Spleen (tissue), 13 donors: ENCODE measurements at places on chromosomes 1 and 21. TPM values are rescaled to one million over a fixed set of nuclear protein-coding genes. Genes with fewer than 3 reads are reported as not detected.

GRCh38 chr1:208235356-208235981 is 8.7 kb downstream of the PLXNA2 start:
- no peak for DNase-seq

CFAP126 gene
- polyA plus RNA-seq, result not detected

DNA sequence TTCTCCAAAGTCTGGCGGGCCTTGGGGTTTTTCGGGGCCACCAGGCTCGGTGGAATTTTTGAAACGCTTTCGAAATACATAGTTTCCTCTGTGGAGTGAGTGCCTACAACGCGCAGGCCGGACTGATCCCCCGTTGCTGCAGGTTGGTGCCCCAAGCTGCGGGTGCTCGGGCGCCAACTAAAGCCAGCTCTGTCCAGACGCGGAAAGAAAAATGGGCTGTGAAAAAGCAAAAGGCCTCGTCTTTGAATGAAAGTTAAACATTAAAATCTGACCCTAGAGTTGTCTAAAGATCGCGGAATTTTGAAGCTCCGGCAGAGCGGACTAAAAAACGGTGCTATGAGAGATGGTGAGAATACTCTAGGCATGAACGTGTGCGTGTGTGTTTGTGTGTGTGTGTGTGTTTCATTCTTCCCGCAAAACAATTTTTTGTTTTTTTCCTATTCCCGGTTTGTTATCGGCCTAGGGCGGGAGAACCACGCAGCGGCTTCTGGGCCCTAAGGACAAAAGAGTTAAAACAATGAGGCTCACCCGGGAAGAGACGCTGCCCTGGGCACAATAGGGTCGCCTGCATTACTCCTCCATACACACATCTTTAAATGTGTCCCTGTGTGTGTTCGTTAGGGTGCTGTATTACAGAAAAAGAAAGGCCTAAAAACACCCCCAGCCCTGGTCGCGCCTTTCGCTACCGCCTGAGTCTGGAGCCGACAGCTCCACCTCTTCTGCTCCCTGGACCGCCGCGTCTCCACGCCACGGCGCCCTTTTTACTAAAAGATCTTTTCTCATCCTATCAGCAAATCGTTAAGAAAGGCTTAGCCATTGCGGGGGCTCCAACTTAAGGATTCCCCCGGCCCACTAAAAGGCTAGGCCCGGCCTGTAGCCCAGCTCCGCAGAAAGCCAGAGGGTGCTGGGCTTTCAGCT is 3.2 kb downstream of the TBX15 start:
- DNase-seq, result no peak

PGLYRP3 gene
- not detected for polyA plus RNA-seq

- DNase-seq, result no peak
Measured at GRCh38 chr1:60273185-60273584, 199.6 kb upstream of the C1orf87 start.

DNA sequence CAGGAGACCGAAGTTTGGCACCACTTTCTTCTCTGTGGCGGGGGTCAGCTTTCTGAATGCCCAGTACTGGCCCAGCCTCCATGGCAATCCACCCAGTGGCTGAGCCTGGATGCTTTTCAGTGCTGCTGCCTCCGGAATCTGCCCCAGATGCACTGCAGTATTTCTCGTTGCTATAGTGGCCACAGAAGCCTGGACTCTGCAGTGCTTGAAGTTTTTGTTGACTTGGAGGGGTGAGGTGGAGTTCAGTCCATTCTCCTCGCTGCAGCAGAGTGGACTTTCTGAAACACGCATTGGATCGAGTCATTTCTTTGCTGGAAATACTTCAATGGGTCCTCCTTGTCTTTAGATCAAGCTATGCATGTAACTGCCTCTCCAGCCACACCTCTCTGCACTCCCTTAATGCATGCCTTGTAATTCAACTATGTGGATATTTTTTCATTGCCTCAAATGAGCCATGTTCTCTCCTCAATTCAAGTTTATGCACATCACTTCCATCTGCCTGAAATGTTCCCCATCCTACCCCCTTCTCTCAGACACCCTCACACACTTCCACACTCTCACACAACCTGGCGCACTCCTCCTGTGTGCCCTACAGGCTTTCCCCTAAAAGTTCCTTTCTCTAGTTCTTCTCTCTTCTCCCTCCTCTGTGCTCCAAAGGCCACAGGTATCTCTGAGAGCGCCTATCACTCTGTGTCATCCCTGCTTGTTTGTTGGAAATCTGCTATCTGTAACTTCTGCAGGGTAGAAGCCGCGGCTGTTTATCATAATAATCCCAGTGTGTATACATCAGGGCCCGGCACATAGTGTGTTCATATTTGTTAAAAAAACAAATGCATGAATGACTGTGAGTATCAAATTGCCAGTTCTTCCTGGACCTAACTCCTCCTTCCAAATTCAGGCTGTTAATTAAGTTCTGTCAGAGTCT is 16.5 kb downstream of the ADAM30 start:
- no peak for DNase-seq

C1orf94 gene
- not detected for polyA plus RNA-seq

- DNase-seq, result no peak
Measured at GRCh38 chr1:168774241-168774640, 45.2 kb upstream of the DPT start.

DNA sequence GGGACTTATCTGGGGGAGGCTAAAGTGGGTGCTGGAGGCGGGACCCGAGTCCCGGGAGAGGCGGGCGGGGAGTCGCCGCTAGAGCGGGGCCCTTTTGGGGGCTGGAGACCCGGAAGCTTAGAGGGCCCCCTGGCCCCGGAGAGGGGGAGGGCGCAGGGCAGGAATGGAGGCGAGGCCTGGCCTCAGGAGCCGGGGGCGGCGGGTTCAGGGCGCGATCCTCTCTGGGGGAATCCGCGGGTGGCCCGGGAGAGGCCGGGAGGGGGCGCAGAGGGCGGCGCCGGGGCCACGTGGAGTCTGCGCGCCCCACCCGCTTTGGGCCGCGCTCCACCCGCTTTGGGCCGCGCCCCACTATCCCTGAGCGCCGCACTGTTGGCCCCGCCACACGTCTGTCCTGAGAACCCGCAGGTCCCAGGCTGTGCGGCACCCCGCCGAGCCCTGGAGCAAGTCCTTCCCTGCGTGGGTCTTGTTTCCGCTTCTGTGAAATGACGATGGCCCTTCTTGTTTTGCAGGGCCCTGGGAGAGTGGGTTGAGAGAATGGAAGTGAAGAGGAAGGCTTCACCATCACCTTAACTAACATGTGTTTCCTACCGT is 84.4 kb downstream of the NKAIN1 start:
- peak; percentile 88 for DNase-seq

GRCh38 chr21:34345091-34345871 is 18.5 kb upstream of the KCNE2 start:
- DNase-seq, result no peak

DNA sequence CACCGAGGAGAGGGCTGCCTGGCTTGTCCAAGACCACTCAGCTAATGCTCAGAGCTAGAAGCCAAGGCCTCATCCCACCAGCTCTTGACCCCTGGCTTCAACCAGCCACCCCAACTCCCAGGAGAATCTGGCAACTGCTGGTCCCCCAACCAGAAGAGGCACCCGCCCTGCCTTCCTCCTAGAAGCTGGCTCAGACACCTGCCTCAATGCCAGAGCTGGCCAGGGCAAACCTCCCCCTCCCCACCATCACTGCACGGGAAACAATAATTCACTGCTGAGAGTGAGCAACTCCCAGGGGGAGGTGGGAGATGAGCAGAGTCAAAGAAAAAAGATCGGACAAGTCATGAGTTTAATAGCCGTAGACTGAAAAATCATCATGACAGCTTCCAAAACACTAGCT is 3.3 kb downstream of the CHD5 start:
- no peak for DNase-seq

VSIG8 gene
- 0.43 TPM for polyA plus RNA-seq

DNA sequence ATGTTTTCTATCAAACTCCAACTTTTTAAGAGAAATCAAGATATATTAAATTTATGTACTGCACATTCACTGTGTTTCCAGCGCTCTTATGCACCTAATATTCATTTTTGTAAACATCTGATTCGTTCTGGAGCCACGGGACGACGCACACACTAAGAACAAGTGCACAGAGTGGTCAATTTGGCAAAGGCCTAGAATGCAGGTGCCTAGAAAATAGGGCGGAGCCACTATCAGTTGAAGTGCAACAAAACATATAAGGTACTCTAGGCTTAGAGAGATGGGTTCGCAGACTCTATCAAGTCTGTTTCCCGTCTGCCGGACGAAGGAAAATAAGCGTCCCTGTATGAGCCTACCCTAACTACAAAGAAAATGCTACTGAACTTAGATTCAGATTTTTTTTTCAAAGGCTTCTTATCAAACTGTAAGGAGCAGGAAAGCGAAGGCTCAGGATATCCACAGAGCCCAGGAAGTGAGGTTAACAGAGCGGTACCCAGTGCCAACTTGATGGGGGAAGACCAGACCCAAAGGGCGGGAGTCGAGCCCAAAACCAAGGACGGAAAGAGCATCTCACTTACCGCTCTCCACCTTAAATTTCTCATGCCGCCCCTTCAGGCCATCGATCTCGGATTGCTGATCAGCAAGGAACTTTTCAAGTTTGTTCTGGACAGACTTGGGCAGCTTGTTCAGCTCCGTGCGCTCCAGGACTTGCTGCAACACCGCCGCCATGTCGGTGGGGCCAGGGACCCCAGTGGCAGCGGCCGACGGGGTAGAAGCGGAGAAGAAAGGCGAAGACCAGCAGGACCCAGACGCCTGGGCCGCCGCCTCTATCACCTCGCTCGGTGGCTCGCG is 526 bp downstream of the TPR start:
- no peak for DNase-seq
